ENCODE measurements at places on chromosomes 2 and 18.

- peak; percentile 31 for DNase-seq
Observed at GRCh38 chr18:48640566-48641270, 101.9 kb downstream of the CTIF start.

DNA sequence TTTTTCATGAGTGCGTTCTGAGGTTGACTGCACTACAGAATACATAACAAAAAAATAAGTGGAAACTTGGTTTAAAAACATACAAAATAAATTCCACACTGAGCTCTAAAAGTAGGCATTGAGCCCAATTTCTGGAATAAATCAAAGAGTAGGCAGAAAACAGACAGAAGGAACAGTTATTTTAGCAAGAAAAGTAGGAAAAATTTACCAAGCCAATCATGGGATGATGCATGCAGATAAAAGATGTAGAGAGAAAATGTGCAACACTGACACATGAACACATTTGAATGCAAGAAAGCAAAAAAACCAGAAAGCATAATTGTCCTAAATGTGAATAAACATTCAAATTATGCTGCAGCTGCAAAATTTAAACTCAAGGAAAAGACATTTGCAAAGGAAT lies 308.3 kb downstream of the DLGAP1 start:
- DNase-seq: no peak

- DNase-seq: no peak
Observed at GRCh38 chr2:215973145-215973792, 40.1 kb downstream of the MREG start.

DNA sequence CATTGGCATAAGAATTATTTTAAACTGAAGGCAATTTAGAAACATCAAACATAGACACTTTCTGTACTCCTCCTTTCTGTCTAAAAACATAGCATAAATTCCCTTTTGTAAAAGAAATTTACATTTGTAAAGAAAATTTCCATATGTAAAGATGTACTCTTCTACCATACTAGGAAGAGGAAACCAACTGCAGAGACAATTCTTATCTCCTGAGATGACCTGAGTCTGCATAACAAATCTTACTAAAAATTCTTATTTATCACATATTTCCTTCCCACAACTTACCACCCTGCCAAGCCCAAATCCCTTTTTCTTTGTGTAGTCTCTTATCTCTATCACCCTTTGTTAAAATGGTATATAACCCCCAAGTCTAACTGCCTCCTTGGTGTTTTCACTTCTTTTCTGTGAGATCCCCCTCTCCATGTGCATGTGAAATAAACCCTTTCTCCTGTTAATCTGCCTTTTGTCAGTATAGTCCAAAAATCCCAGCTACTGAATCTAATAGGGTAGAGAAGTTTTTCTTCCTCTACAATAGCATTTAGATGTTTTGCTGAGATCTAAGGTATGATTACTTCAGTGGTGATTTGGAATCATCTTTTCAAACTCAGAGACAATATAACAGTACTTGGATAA lies 81.0 kb downstream of the CHN1 start:
- DNase-seq: no peak

Measured in AG08395 (cell line).